ENCODE measurements at places on chromosomes 7 and 10.

DNA sequence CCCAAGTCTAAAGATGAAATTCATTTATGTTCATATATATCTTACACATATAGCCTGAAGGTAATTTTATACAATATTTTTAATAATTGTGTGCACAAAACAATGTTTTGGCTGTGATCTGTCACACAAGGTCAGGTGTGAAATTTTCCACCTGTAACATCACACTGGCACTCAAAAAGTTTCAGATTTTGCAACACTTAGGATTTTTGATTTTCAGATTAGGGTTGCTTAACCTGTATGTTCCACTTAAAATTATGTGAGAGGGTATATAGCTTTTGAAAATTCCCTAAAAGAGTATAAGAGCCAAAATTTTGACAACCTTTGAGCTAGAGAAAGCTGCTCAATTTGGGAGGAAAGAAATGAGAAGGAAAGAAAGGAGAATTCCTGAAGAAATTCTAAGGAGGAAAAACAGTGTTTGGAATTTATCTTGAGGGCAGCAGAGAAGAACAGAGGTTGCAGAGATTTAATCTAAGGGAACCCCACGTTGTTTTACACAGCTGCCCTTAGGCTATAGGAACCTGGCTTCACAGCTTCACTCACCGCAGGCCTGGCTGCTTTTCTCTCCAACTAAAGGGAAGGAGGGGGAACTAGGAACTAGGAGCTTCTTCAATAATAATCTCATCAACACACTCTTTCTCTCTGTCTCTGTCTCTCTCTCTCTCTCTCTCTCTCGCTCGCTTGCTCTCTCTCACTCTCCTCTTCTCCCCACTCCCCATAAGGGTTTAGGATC lies 8.5 kb downstream of the VOPP1 start:
- DNase-seq: no peak

GRCh38 chr7:93327006-93327633 lies 95.0 kb downstream of the VPS50 start:
- no peak for DNase-seq

DNA sequence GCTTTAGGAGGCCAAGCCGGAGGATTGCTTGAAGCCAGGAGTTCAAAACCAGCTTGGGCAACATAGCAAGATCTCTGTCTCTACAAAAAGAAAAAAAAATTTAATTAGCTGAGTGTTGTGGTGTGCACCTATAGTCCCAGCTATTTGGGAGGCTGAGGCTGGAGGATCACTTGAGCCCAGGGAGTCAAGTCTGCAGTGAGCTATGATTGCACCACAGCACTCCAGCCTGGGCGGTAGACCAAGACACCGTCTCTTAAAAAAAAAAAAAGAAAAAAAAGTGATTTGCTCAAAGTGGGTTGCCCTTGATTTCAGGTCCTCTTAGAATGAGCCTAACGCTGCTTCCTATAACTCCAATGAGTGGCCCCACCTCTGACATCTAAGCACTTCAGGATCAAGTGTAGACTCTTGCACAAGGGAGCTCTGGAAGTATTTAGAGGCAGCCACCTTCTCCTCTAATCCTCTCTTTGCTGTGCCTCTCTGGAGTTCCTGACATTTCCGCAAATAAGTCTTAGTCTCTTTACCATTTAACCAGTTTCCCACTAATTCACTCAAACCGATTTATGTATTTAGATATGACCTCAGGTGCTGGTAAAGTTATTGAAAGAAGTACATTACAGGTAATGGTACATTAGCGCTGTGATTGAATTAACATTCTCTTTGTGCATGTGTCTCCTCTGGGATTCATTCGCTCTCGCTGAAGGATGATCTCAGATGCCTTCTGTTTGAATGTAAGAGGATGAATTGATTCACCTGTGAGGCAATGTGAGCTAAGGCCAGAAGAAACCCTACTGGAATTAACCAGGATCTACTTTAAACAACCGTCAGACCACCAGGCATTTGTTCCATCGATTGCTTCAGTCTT lies 60.8 kb upstream of the CELF2 start:
- no peak for DNase-seq

DNA sequence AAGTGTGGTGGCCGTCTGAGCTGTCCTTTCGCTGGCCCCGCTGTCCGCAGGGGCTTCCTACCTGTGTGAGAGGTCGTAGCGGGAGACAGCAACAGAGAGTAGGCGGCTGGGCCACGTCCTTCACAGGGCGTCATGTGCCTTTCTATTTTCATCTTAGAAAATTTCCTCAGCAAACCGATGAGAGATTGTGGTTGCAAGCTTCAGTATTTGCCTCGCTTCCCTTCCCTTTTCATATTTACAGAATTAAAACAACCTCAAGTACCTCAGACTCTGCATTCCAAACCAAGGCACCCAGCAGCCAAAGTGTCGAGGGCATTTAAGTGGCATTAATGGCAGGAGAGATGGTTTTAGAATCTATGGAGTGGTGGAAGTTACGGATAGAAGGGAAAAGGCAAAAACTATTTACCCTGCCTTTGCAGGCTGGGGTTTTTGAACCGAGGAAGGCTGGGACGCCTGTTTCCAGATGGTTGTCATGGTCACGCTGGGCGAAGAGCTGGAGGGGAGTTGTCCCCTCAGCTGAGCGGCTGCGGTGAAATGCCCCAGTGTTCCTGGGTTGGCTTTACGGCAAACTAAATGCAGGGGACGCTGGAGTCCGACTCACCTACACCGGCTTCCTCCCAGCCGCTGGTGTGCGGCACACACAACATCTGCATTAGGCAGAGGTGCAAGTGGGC lies 41.9 kb downstream of the WIPI2 start:
- no peak for DNase-seq

DNA sequence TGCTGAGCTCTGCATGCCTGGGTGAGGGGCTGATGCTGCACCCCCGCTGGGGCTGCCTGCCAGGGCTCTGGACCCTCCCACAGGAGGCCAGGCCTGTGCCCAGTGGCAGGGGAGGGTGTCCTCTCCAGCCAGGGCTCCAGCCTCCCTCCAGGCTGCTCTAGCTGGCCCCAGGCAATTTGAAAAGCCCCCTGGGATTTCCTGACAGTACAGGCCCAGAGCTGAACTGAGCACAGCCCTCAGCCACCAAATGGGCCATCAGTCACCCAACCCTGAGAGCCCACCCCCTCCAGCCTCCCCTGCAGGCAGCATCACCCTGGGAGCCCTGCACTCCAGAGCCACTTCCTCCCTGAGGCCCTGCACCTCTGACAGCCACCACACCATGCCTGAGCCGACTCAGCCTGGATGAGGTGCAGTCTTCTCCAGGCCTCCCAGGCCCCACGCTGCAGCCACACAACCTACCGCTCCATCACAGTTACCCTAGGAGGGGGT lies 101.8 kb upstream of the RET start:
- DNase-seq: no peak

- DNase-seq: peak; percentile 82
These were observed 58.2 kb upstream of the CAMK2B start for GRCh38 chr7:44383566-44383965.

DNA sequence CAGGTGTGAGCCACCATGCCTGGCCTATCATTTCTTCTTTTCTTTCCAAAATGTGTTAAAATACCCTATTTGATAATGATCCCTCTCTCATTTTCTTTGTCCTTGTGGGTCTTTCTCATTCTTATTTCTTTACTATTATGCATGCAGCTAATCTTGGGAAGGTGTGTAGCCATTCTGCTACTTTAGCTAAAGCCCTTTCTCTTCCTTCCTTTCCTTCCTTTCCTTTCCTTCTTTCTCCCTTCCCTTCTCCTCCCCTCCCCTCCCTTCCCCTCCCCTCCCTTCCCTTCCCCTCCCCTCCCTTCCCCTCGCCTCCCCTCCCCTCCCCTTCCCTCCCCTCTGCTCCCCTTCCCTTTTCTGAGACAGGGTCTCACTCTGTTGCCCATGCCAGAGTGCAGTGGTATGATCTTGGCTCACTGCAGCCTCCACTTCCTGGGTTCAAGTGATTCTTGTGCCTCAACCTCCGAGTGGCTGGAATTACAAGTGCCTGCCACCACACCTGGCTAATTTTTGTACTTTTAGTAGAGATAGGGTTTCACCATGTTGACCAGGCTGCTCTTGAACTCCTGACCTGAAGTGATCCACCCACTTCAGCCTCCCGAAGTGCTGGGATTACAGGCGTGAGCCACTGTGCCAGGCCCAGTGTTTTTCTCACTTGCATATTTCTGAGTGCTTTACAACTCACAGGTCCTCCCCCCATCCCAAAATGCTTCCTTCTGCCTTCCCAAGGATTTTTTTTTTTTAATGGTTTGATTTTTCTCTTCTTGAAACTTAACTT lies 42.3 kb downstream of the HIP1 start:
- DNase-seq: no peak

DNA sequence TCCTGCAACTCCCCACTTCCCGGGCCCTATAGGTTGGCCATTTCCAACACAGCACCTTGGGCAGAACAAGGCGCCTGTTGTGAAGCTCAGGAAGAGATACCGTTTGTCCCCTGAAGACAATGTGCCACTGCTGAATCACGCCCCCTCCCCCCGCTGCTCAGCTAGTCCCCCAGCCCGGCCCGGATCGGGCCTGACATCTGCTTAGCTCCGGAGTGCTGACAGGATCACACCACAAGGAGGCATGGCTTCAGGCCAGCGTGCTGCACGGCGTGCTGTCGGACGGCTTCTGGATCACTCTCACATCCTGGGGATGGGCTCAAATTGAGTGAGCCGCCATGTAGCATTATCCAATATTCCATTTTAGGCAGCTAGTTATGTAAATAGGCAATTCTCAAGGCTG lies 62.1 kb upstream of the EFCAB10 start:
- DNase-seq: no peak

DNA sequence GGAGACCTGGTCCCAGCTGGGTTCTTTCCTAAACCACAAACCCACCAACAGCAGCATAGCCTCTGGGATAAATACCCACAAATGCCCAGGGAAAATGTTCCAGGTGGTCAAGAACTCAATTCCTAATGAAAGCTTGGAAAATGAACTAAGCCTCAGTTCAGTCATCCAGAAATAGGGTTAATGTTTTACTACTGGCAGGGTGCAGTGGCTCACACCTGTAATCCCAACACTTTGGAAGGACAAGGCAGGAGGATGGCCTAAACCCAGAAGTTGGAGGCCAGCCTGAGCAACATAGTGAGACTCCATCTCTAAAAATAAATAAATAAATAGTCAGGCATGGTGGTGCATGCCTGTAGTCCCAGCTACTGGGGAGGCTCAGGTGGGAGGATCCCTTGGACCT lies 82.2 kb downstream of the SVOPL start:
- DNase-seq: no peak

- DNase-seq: no peak
These were observed 131.4 kb downstream of the GPAM start for GRCh38 chr10:112052166-112052565.

- DNase-seq: no peak
These were observed 147.4 kb upstream of the PRSS58 start for GRCh38 chr7:142405122-142405765.

- DNase-seq: no peak
These were observed 21.2 kb upstream of the PRKAG2 start for GRCh38 chr7:151897951-151898686.

- no peak for DNase-seq
These were observed 32.9 kb downstream of the WIPI2 start for GRCh38 chr7:5222841-5223411.

- no peak for DNase-seq
These were observed 1193.4 kb downstream of the SORCS3 start for GRCh38 chr10:105834261-105835059.

DNA sequence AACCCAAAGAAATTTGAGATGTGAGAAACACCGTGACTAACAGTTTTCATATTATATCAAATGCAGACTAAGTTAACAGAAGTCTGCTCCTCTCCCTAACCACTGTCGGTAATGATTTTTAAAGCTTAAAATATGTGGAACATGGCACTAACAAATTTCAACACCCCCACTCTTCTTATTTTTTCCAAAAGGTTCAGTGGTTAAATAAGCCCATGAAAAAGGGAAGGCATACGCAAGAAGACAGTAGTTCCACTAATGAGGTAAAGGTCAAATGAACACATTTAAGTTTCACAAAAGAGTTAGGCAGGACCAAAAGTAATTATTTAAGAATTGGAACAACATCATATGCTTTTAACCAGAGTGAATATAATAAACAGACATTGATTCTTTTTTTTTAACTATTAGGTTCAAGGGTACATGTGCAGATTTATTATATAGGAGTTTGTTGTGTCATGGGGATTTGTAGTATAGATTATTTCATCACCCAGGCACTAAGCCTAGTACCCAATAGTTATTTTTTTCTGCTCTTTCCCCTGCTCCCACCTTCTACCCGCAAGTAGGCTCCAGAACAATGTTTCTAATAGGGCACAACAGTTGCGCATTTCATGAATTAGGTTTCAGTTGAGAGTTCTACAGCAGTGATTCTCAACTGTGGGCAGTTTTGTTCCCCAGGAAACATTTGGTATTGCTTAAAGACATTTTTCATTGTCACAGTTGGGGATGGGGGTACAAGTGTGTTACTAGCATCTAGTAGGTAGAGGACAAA lies 79.9 kb downstream of the HBP1 start:
- DNase-seq: no peak

DNA sequence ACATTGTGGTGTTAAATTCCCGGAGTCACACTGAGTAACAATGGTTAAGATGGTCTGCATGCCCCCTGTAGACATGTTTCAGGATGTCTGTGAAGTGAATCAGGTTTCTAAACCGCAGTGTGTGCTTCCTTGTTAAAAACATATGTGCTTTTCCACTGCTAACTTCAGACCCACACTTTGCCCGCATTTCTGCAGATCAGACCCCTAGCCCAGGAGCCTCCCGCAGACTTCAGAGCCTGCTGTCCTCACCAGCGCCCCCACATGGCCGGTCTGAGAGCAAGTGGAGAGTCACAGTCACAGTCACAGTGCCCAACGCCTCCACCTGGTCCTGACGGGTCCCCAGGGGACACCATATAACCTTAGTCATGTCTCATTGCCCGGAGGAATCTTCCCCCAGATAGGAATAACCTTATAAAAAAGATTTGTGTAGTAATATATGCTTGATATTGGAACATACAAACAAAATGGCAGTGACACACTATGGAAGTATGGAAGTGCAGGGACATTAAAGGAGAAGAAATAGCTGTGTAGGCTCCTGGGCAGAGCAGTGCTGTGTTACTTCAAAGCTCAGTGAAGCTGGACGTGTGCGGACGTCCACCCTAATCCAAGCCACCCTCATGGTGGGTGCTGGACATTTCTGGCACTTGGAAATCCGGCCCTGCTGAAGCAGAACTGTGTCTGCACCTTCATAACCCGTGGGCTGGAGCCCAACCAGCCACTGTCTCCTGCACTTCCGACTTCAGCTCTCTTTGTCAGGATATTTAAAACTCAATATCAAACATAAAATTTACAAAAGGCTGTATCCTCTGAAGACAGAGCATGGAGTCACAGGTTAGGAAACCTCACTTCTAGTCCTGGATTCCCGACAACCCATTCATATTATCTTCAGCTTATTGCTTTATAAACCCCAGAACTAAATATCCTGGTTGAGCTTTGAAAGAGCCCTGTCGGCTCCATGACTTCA lies 29.0 kb downstream of the GSTO2 start:
- DNase-seq: peak; percentile 71

- no peak for DNase-seq
These were observed 444.2 kb upstream of the C7orf33 start for GRCh38 chr7:148146346-148146745.

- no peak for DNase-seq
These were observed 3.5 kb downstream of the ELMO1 start for GRCh38 chr7:37445064-37445723.
